NCI-H1092 (cell line): ENCODE measurements at places on chromosomes 2 and 18.

GRCh38 chr2:232900811-232901735, 31.0 kb downstream of the SNORC start:
- no peak for DNase-seq

DNA sequence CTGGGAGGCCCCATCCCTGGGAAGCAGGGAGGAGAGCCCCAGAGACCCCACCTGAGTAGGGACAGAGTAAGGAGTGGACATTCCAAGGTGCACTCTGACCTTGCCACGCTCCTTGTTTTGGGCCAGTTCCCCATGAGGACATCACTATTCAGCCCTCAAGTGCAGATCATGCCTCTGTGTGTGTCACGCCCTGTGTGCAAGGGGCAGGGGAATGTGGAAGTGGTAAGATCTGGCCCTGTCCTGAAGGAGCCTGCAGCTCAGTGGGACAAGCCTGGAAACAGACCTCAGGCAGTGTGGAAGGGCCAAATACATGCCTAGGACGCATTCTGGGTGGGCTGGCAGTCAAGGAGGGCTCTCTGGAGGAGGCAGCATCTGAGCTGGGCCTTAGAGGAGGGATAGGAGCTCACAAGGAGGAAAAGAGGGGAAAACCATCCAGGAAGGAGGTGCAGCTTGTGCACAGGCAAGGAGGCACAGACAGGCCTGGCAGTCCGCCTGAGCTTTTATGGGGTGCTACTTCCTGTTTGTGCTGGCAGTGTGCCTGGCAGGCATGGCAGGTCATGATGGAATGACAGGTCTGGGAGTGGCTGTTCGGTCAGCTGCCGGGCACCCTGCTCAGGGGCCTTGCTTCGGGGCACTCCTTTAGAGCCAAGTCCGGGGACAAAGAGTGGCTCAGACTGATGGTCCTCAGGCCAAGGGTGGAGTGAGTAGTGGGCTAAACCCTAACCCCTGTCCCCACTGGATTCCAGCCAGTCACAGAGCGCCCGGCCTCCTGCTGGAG, 3.3 kb downstream of the KLHL30 start:
- peak; percentile 27 for DNase-seq

GRCh38 chr18:56716692-56717146, 65.6 kb downstream of the WDR7 start:
- no peak for DNase-seq

- DNase-seq = no peak
Measured at GRCh38 chr18:11653521-11653920, 35.5 kb upstream of the GNAL start.
